ENCODE measurements at places on chromosomes 12 and 14.

GRCh38 chr12:115103884-115104883 is 420.2 kb upstream of the TBX3 start:
- DNase-seq = no peak

DNA sequence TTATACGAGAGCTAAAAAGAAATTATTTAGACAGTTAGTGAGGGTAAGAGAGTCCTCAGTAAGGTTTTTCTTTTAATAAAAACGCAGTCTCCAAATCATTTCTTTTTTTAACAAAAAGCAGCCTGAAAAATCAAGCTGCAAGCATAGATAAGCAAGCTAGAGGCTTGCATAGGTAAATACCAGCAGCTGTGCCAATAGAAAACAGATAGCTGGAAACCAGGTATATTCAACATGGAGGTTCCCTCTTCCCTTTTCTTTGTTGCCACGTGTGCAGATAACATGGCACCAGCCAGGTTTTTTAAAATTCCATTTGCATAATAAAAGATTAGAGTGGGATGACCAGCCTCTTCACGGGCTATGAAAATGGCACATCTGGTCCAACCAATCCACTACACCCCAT is 6.1 kb upstream of the PRKAB1 start:
- no peak for DNase-seq

GRCh38 chr12:131799828-131800593 is 28.2 kb upstream of the MMP17 start:
- DNase-seq = no peak

DNA sequence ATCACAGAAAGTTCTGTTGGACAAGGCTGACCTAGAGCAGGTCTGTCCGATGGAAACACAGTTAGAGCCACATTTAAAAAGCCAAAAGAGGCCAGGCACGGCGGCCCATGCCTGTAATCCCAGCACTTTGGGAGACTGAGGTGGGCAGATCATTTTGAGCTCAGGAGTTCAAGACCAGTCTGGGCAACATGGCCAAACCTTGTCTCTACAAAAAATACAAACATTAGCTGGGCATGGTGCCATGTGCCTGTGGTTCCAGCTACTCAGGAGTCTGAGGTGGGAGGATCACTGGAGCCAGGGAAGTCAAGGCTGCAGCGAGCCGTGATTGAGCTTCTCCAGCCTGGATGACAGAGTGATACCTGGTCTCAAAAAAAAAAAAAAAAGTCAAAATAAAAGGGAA is 14.9 kb downstream of the UBE3B start:
- no peak for DNase-seq

GRCh38 chr12:94783343-94783742 is 133.0 kb upstream of the TMCC3 start:
- no peak for DNase-seq

- peak; percentile 20 for DNase-seq
These were observed 29.1 kb downstream of the AP5M1 start for GRCh38 chr14:57297852-57298251.

GRCh38 chr12:18454330-18454729 is 193.0 kb downstream of the PIK3C2G start:
- no peak for DNase-seq

- DNase-seq = no peak
These were observed 13.3 kb upstream of the BTG1 start for GRCh38 chr12:92158796-92159439.

GRCh38 chr12:15469356-15469755 is 147.0 kb downstream of the PTPRO start:
- DNase-seq = no peak

GRCh38 chr14:74531006-74531405 is 37.4 kb downstream of the ISCA2 start:
- no peak for DNase-seq

DNA sequence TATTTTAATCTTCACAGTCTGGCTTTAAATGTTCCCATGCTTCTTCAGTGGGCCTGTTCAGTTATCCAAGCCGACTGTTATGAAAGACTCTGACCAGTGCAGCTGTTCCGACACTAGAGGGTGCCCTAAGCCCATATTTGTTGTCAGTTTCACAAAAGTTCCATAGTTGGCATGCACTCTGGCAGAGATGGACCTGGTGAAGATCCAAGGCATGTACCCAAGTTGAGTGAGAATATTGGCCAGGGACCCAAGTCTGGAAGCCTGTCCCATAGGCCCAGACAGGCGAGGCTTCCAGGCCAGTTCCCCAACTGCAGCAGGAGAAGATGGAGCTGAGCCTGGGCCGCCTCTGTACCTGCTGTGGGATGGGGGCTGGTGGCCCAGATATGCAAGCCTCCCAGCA is 27.4 kb upstream of the GUCY2C start:
- no peak for DNase-seq

GRCh38 chr14:100010679-100011078 is 54.5 kb upstream of the EVL start:
- DNase-seq = no peak

DNA sequence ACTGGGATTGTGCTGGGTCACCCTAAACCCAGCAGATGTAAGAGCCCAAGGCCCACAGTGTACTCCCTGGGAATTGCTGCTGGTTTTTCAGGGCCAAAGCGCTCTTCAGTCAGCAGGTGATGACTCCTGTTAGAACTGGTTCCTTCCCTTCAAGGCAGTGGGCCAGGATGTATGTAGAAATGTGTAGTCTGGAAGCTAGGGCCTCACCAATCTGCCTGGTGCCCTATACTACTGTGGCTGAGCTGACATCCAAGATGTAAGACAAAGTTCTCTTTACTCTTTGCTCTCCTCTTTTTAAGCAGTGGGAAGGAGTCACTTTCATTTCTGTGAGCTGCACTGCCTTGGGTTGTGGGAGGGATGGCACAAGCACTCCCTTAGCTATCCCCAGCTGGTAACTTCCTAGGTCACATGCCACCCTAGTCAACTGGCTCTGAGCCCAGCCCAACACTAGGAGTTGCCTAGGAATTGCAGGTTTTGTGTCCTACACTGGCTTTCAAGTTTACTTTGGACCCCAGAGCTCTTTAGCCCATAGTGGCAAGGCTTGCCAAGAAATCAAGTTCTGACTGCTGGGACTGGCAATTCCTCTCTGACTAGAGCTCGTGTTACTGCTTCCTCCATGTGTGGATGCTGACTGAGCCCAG is 249.2 kb downstream of the C12orf50 start:
- no peak for DNase-seq
